AG20443 (cell line): ENCODE measurements at places on chromosomes 2 and 18.

DNA sequence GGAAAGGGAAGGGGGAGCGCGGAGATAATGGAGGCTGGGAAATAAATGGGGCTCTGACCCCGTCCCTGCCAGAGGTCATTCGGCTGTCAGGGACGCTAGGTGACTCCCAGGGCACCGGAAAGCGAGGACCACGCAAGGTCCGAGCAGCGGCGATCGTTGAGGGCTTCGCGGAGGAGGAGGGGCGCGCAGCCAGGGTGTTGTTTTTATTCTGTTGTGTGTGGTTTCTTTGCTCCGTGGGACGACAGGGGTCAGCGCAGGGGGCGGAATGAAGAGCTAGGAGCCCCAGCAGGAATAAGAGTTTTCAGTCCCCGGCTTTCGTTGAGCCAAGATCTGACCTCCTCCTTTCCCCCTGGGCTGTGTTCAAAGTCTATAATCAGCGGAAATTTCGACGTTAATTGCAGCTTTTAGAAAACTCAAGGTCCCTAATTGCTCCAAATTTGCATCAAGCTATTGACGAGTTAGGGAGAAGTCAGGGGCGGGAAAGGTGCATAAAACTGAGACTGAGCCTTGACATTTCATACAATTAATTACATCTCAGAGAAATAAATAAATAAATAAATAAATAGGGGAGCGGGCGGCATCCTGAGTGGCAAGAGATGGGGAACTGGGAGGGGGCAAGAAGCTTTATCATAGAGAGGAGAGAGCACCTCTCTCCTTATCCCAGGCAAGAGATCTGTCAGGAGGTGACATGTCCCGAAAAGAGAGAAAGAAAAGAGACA is 2.2 kb downstream of the GAD1 start:
- no peak for DNase-seq

GRCh38 chr18:21452796-21453510 is 147.6 kb downstream of the ESCO1 start:
- no peak for DNase-seq

GRCh38 chr2:3192920-3193319 is 184.7 kb downstream of the EIPR1 start:
- no peak for DNase-seq

- no peak for DNase-seq
Observed at GRCh38 chr18:47262301-47263149, 11.1 kb upstream of the SKOR2 start.

DNA sequence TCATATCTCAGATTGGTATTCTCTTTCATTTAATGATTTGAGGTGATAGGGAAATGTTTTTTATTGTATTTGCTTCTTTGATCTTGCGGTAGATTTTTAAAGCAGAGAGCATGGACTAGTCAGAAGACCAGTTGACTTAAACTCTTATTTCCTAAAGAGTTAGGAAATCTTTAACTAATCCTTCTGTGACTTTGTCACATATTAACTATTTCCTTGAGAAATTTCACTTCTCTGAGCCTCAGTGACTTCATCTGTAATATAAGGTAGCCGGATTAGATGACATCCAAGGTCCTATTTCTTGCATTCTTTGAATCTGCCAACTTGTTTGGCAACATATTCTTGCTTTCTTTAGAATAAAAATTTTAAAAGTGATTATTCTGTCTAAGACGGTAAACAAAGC is 55.6 kb downstream of the MTX2 start:
- DNase-seq = no peak

DNA sequence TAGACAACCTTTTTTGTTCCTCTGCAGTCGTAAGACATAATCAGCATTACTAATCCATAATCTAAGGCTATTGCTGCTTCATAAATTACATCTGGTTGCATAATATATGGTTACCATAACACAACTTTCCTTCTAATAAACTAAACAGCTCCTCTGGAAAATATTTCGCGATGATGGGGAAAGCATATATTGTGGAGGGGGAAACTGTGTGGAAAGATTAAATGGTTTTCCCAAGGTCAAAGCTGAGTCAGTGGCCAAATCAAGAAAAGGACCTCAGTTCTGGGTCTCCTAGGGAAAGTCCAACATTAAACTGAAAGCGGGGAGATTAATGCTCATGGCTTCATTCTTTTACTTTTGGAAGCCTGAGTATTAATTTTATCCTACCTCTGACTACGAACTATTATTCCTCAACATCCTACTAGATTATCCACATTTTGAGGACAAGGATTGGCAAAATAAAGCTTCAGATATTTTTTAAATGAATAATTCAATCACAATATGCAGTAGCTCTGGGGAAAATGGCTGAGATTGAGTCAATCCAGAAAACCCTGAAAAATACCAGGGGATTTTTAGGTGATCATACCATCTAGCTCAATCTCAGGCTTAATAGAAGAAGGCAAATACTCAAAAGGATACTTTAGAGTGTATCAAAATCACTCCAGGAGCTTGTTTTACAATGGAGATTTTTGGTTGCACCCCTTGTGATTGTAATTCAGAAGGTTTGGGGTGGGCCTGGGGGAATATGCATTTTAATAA is 33.8 kb upstream of the STK17B start:
- DNase-seq = no peak
